ENCODE measurements at places on chromosomes 1 and 21.

DNA sequence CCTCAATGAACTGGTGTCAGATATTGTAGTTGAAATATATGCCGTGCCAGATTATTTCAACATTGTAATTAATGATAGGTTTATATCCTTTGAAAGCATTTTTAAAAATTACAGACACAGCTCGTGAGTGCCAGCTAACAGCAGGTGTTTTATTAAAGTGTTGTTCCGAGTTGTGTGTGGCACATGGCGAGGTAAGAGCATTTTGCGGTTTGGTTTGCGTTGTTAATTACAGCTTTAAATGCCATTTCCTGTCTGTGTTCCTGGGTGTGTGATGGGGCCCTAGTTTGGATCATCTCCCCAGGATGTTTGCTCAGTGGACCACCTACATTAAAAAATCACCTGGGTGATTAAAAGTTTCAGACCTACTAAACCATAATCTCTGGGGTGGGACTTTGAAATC is 97.4 kb downstream of the PRDM2 start:
- DNase-seq, result no peak

DNA sequence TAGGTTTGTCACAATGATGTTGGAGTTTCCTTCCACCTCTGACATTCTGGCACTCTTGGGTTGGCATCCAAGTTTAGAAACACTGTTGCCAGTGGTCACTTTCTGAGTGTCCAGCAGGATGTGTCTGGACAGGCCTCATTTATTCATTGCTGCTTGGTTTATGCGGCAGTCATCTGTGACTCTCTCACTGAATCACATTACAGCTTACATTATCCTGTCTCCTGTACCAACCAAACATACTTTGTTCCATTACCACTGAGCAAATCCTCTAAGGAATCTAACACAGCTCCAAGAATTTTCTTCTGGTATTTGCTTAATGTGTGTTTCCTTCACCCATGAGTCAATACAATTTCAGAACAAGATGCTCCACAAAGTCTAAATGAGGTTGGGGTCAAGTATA is 19.9 kb downstream of the SGIP1 start:
- no peak for DNase-seq

- DNase-seq, result no peak
Observed at GRCh38 chr1:167491586-167492461, 26.5 kb downstream of the CD247 start.

GRCh38 chr1:201652181-201652580 is 113.3 kb downstream of the NAV1 start:
- no peak for DNase-seq

DNA sequence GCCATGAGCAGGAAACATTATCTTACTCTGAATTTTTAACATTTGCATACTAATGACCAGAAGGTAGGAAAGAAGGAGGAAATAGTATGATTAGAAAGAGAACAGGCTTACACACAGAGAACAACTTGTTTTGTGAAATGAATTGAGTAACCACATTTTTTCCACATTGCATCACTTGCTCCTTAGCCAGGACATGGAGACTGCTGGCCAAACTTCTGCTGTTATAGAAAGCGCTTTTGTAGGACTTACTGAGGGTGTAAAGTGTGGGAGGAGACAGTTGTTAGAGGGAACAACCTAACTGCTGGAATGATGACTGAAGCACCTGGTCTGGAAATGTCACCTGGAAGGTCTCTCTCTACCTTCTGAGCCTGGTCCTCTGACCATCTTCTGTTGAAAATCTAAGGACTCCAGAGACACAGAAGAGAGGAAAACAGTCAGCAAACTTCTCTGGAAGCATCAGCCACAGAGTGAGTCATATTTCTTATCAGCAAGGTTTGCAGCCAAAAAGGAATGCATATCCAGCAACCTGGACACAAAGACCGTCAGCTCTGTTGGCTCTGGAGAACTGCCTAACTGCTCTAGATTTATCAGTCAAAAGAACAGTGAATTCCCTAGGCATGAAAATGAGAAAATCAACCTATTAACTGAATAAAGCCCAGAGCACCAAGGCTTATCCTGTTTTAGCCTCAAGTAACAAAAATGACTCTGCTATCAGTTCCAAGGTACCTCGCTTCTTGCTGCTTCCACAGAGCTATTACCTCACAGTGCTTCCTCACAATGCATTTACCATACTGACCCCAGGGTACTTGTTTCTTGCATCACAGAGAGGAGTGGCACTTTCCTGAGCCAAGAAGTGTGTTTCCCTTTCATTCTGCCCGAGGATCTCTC is 88.0 kb upstream of the SLFNL1 start:
- no peak for DNase-seq

GRCh38 chr1:30063621-30064280 is 659.6 kb downstream of the MATN1 start:
- no peak for DNase-seq

GRCh38 chr1:12076425-12077005 is 13.4 kb downstream of the TNFRSF8 start:
- no peak for DNase-seq

DNA sequence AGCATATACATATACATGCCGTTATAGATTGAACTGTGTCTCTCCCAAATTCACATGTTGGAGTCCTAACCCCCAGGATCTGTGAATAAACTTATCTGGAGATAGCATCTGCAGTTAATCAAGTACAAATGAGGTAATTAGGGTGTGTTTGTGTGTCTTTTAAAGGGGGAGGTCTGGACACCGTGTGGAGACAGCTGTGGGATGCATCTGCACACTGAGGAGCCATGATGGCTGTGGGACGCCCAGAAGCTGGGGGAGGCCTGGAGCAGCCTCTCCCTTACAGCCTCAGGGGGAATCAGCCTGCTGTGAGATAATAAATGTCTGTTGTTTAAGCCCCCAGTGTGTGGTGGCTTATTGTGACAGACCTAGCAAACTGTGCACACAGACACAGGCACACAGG is 51.8 kb upstream of the COL18A1 start:
- no peak for DNase-seq

- no peak for DNase-seq
Observed at GRCh38 chr1:54984131-54984842, 3.9 kb downstream of the TMEM61 start.

DNA sequence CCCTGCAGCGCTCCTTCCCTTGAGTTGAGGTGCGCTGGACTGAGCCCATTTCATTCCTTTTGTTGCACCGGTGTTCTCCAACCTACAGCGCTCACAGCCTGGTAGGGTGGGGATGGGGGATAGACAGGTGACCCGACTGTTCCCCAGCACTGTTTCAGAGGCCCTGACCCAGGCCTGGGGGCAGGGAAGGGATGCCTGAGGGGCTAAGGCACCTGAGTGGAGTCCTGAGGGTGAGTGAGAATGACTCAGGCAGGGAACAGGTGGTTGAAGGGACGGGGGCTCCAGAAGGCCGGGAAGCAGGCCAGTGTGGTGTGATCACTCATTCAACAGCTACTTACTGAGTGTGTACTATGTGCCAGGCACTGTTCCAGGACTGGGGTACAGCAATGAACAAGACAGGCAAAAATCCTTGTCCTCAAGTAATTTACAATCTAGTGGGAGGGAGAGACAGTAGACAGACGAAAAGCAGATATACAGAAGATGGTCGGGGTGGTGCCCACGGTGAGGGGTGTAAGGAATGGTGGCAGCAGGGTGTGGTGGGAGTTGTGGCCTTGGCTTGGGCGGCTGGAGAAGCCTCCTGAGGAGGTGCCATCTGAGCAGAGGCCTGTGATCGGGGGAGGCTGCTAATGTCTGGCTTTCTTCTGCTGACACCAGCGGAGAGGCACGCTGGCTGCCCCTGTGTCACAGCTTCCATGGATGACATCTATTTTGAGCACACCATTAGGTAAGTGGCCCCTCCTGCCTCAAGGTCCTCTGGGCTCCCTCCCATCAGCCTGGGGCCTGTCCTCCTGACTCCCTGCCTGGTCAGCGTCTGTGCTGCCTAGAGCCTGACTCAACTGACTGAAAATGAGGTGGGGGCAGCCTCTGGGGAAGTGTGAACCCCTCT is 37.4 kb downstream of the ACOT11 start:
- no peak for DNase-seq

GRCh38 chr1:90746857-90747256 is 29.8 kb upstream of the BARHL2 start:
- no peak for DNase-seq

GRCh38 chr1:10309243-10310011 is 89.4 kb upstream of the PGD start:
- no peak for DNase-seq

GRCh38 chr1:204994086-204994862 is 48.7 kb upstream of the CNTN2 start:
- no peak for DNase-seq

DNA sequence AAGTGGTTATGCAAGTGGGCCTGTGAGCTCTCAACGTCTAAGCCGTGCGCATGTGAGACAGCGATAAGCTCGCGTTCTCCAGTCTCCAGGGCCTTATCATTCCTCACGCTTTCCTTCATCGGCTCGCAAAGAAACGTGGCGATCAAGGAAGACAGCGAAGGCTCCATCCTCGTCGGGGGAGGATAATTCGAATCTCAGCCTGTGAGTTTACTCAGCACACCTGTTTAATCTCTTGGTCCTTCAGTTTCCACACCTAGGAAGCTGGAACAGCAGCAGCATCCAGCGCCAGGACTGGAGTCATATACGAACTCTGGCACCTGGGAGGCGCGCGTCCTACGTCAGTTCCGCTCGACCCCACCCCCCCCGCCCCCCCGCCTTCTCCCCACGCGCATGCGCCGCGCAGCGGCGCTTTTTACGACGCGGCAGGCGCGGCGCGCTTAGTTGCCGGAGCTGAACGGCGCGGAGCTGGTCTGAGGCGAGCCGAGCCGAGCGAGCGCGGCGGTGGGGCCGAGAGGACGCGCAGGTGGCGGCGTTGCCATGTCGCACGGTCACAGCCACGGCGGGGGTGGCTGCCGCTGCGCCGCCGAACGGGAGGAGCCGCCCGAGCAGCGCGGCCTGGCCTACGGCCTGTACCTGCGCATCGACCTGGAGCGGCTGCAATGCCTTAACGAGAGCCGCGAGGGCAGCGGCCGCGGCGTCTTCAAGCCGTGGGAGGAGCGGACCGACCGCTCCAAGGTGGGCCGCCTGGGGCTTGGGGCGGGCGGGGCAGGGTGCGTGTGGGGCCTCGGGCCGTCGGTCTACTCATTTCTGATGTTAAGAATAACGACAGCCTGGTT is at the start of gene PITHD1:
Gene PITHD1 (plus strand): TSS at position 440 of the 836 bp plus-strand sequence. CDS start 98 bp downstream, at position 538.
- peak; percentile 65 for DNase-seq

- no peak for DNase-seq
Observed at GRCh38 chr1:89464008-89464407, 60.6 kb upstream of the LRRC8B start.

- no peak for DNase-seq
Observed at GRCh38 chr1:153288634-153289275, 24.0 kb downstream of the PGLYRP3 start.

DNA sequence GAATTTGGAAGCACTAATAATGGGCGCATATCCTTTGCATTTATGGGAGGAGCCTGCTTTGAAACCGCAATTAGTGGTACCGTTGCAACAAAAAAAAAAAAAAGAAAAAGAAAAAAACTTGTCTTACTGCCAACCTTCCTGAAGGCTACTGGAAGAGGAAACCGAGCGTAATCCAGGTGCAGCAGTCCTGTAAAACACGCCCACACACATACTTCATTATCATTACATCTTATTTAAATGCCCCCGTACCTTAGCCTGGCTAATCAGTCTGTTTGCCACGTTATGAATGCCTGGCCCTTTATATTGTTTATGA is 686 bp upstream of the ZNF281 start:
- no peak for DNase-seq

DNA sequence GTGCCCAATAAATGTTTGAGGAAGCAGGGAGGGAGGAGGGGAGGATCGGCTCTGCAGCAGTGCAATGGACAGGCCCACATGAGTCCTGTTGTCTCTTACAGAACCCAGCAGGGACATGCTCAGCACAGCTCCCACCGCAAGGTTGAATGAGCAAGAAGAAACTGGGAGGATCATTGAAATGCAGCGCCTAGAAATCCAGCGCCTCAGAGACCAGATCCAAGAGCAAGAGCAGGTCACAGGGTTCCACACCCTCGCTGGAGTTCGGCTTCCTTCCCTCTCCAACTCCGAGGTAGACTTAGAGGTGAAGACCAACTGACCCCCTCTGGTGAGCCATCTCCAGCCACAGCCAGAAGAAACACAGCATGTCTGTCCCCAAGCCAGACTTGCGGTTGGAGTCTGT is 15.9 kb upstream of the TMEM125 start:
- DNase-seq, result no peak

DNA sequence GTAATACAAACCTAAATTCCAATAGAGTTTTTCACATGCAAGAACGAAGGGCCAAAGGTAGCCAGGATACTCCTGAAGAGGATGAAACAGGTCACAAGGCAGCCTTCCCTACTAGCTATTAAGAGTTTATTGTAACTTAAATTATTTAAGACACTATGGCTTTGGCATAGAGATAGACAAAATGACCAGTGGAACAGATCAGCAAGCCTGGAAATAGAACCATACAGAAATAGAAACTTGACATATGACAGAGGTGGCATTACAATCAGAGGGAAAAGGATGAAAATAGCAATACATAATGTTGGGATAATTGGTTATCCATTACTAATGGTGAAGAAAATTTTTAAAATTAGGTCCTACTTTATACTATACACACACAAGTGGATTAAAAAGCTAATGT is 16.5 kb downstream of the GFI1 start:
- no peak for DNase-seq

DNA sequence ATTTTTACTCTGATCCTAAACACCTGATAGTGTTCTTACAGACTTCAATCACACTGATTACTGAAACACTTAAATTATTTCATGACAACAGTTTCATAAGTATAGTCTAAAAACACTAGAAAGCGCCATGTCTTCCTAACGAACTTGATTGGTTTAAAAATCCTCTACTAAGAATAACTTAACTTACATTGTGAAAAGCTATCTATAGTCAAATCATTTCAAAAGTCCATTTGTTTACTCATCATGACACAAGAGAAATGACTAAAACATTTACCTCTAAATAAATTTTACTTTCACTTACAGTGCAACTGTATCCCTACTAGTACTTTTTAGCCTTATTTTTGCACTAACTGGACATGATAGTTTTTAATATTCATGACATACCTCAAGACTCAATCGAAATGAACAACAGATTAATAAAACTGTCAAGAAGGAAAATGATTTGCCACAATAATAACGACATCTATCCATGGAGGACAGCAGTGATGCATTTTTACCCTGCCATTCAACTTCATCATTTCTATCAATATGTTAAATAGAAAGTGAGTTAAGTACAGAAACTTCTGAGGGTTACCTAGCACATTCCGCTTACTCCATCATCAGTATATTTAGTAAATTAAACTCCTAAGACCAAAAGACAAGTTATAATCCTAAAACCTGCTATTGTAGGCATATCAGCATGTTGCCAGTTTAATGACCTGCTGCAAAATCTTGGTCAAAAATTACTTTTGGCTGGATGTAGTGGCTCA is 38.4 kb downstream of the AHCTF1 start:
- DNase-seq, result no peak

DNA sequence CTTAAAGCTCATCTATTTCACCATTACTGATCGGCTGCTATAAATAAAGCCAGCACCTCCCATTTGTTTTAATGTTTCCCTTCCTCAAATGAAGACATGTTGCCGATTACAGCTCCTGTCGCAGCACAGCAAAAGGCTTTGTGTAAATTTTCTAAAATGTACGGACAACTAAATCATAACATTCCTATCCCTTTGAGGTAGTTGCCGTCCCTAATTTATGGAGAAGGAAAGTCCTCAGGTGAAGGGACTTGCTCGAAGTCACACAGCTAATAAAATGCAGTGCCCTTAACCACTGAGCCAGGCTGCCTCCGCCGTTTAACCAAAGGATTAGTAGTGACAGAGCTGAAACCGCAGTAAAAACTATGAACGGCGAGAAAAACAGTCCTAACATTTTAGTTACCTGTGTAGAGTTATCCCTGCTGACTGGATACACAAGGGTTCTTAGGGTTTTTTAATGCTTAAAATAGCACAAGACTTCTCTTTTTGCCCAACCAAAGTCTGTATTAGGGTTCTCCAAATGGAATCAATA is 871 bp downstream of the PINK1 start:
- no peak for DNase-seq

Measured in stimulated activated CD4-positive, alpha-beta T cell treated with anti-CD3 and anti-CD28 coated beads, Interleukin-15, amount 100 ng/mL, for 48 hours (primary cell).